ENCODE measurements at places on chromosomes 4 and X. TPM values are rescaled to one million over a fixed set of nuclear protein-coding genes. Genes with fewer than 3 reads are reported as not detected.

Gene LRCH2
- total RNA-seq, result 4.3 TPM

Gene CTAG2
- not detected for total RNA-seq

Gene ZDHHC15
- 1.8 TPM for total RNA-seq

Gene GPRASP1
- 5.0 TPM for total RNA-seq

Gene HMGN5
- 2.9 TPM for total RNA-seq

GRCh38 chrX:116499780-116500179 lies 37.0 kb upstream of the CT83 start:
- H3K27ac ChIP-seq, result no peak overlapping the region
- H3K4me3 ChIP-seq, result no peak overlapping the region
- no peaks in the 10 kb centered on the region for H3K27me3 ChIP-seq
- H3K4me1 ChIP-seq, result no peaks in the 10 kb centered on the region
- no peaks in the 10 kb centered on the region for H3K36me3 ChIP-seq
- DNase-seq, result no peak

DNA sequence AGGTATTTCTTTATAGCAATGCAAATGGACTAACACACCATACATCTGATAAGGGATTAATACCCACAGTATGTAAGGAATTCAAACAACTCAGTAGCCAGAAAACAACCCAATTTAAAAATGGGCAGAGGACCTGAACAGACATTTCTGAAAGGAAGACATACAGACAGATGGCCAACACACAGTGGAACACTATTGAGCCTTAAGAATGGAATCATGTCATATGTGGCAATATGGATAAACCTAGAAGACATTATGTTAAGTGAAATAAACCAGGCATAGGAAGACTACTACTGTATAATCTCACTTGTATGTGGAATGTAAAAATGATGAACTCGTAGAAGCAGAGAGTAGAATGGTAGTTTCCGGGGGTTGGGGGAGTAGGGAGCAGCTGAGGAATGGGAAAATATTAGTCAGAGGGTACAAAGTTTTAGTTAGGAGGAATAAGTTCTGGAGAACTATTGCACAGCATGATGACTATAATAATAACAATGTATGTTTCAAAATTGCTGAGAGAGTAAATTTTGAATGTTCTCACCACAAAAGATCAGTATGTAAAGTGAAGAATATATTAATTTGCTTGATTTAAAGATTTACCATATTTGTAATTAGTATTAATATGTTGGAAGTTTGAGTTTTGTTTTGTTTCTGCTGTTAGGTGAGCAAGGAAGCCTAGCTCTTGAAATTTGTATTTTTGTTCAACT lies 25.2 kb downstream of the WDR44 start:
- DNase-seq, result no peak
- H3K27me3 ChIP-seq, result no peaks in the 10 kb centered on the region
- no peak overlapping the region for H3K27ac ChIP-seq
- H3K4me3 ChIP-seq, result no peak overlapping the region
- no peaks in the 10 kb centered on the region for H3K36me3 ChIP-seq

DNA sequence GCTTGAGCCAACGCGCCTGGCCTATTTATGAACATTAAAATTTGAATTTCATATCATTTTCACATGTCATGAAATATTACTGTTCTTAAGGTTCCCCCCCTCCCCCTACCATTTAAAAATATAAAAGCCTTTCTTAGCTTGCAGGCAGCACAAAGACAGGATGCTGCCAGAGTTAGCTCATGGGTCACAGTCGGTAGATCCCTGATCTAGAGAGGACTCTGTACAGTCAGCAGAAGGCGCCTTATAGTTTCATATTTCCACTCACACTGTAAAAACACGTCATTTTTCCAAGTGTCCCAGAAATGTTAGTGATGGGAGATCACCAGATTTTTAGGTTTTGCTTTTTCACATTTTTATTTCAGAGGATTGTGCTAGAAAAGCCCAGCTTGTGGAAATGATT lies 12.2 kb downstream of the NOCT start:
- H3K4me1 ChIP-seq, result no peaks in the 10 kb centered on the region
- H3K36me3 ChIP-seq, result peaks cover 6% of the 10 kb centered on the region
- H3K4me3 ChIP-seq, result no peak overlapping the region

- no peaks in the 10 kb centered on the region for H3K4me1 ChIP-seq
- no peaks in the 10 kb centered on the region for H3K36me3 ChIP-seq
- H3K27ac ChIP-seq, result no peak overlapping the region
Observed at GRCh38 chr4:121192480-121192879, 28.4 kb upstream of the TNIP3 start.

- no peaks in the 10 kb centered on the region for H3K36me3 ChIP-seq
- H3K27ac ChIP-seq, result no peak overlapping the region
- H3K27me3 ChIP-seq, result no peaks in the 10 kb centered on the region
- no peaks in the 10 kb centered on the region for H3K4me1 ChIP-seq
- no peak overlapping the region for H3K4me3 ChIP-seq
- no peak for DNase-seq
Observed at GRCh38 chr4:82620126-82620735, 58.4 kb upstream of the TMEM150C start.

- H3K27ac ChIP-seq, result no peak overlapping the region
- no peaks in the 10 kb centered on the region for H3K4me1 ChIP-seq
- H3K4me3 ChIP-seq, result no peak overlapping the region
- no peaks in the 10 kb centered on the region for H3K36me3 ChIP-seq
- DNase-seq, result no peak
Observed at GRCh38 chr4:61741327-61742096, 541.4 kb downstream of the ADGRL3 start.

DNA sequence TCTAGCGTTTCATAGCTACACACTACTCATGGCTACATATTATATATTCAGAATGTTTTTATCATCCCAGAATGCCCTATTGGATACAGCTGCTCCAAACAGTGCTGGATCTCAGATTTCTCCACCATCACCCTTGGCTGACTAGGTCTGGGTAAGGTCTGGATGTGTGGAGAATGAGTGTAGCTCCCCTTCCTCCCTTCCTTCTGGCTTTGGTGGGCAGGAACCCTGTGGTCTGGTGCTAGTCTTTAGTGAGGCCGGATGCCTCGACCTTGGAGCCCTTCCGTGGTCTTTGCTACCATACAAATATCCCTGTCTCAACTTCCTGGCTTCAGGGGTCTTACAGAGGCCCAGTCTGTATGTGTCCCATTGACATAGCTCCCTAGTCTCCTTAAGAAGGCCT lies 52.1 kb upstream of the KDR start:
- peak overlapping the region; percentile 49 for H3K27ac ChIP-seq
- no peak overlapping the region for H3K4me3 ChIP-seq
- no peak for DNase-seq
- no peaks in the 10 kb centered on the region for H3K36me3 ChIP-seq
- H3K27me3 ChIP-seq, result no peaks in the 10 kb centered on the region

DNA sequence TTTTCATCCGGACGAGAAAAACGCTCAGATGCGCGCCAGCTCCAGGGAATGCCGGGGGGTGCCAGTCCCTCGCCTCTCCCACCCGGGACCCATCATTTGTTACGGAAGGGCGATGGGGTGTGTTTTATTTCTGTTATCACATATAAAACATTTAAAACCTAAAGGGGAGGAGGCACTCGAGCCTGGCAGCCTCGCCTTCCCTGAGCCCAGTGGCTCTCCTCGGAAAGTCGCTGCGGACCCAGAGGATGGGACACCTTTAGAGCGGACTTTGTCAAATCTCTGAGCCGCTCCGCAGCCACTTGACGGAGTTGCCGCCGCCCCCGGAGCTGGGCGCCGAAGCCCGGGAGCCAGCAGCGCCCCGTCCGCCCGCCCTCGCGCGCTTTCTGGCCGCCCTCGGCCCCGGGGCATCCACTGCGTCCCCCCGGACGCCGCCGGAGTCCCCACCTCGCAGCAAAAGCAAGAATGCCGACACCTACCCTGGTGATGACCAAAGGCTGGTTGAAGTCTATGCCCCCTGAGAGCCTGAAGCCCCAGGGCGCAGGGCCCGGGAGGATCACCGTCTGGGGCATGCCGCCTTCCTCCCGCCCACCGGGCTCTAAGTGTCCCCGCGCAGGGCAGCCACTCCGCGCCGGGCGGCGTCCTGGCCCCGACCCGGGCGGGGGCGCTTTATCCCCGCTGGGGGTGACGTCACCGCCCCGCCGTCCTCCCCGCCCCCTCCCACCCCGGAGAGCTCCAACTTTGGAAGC lies at the start of gene PDLIM3:
Gene PDLIM3 (minus strand): TSS at position 642 of the 746 bp plus-strand sequence. CDS start 73 bp downstream, at position 569.
- H3K27ac ChIP-seq, result peak within 1 kb of the TSS; percentile 89
- DNase-seq, result peak; percentile 64
- H3K4me1 ChIP-seq, result no peaks in the 10 kb centered on the region
- no peaks in the 10 kb centered on the region for H3K36me3 ChIP-seq
- peak within 1 kb of the TSS; percentile 67 for H3K4me3 ChIP-seq

DNA sequence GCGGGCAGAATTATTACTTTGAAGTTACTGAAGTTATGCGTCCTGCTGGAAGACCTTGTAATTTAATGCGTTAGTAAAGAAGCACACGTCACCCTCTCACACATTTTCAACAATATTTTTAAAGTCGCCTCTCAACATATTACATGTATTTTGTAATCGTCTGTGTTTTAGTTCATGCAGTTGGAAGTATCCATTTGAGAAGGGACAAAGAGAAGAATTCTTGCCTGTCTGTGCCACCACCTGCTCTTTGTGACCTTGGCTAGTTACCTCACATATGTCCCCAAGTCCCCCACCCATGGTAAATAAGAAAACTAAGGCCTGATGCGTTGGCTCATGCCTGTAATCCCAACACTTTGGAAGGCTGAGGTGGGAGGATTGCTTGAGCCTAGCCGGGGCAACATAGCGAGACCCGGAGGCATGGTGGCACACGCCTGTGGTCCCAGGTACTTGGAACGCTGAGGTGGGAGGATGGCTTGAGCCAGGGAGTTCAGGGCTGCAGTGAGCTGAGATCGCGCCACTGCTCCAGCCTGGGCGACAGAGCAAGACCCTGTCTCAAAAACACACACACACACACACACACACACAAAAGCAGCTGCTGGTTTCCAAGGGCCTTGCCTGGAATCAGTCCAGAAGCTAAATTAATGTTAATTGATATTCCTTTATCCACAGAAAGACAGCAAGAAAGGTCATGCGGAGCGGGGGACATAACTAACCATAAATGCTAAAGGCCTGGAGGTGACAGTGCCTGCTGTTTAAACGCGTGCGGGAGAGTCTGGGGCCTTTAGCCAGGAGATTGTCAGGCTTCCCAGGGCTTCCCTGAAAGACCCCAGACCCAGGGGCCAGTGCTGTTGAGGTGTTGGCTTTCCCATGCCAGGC lies 811 bp downstream of the TMEM187 start:
- no peaks in the 10 kb centered on the region for H3K36me3 ChIP-seq
- H3K27ac ChIP-seq, result peak overlapping the region; percentile 99

GRCh38 chr4:72665171-72665968 lies 96.3 kb upstream of the ADAMTS3 start:
- H3K27ac ChIP-seq, result no peak overlapping the region
- H3K36me3 ChIP-seq, result no peaks in the 10 kb centered on the region
- no peak for DNase-seq
- H3K4me3 ChIP-seq, result no peak overlapping the region
- no peaks in the 10 kb centered on the region for H3K27me3 ChIP-seq

DNA sequence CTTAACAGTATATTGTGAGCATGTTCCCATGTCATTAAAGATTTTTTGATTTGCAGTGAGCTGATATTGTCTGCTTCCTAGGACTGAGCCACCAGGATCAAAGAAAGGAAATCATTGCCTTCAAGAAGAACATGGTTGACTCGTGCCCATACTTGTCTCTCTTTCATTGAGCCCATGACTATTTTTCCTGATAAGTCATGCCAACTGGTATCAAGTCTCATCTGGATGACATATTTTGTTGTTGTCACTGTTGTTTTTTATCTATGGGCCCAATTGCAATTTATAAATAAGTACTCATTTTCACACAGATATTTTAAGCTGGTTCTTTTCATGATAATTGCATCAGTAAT lies 10.2 kb upstream of the RHOH start:
- H3K27ac ChIP-seq, result no peak overlapping the region
- no peak for DNase-seq
- H3K4me1 ChIP-seq, result no peaks in the 10 kb centered on the region
- H3K36me3 ChIP-seq, result no peaks in the 10 kb centered on the region

DNA sequence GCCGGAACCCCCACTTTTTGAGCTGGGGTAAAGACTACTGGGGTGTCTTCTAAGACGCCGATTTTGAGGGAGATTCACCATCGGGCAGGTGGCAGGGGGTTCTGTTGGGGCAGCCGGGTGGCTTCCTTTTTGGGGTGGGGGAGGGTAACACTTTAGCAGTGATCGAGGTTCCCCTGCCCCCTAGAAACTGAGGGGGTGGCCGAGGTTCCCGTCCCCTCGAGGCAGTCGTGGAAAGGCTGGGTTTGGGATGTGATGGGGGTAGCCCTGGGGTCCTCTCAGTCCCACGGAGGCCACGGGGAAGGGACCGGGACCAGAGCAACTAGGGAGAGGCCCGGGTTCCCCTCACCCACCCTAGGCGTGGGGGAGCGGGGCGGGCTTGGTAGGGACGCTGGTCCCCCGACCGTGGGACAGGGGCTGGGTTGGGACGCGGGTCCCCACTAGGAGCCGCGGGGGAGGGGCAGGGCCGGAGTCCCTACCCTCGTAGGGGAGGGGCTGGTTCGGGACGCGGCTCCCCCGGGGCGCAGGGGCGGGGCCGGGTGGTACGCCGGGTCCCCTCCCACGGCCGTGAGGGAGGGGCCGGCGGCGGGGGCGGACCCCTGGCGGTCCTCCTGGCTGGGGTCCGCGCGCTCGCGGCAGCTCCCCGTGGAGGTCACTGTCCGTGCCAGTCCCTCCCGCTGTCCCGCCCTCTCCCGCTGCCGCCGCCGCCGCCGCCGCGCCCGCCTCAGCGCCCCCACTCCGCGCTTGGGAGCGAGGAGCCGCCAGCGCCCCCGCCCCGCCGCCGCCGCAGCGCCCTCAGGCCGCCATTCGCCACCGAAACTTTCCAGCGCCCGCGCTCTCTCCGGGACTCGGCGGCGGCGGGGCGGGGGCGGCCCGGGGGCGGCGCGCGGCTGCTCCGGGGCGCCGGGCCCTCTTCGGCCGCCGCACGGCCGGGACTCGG lies at the start of gene TBL1X:
Gene TBL1X (plus strand): TSS at position 624 of the 937 bp plus-strand sequence. CDS start 188,529 bp downstream, outside the sequence.
- H3K4me1 ChIP-seq, result peaks cover 25% of the 10 kb centered on the region
- H3K4me3 ChIP-seq, result peak within 1 kb of the TSS; percentile 66
- peak; percentile 58 for DNase-seq
- no peaks in the 10 kb centered on the region for H3K27me3 ChIP-seq
- peak within 1 kb of the TSS; percentile 74 for H3K27ac ChIP-seq

DNA sequence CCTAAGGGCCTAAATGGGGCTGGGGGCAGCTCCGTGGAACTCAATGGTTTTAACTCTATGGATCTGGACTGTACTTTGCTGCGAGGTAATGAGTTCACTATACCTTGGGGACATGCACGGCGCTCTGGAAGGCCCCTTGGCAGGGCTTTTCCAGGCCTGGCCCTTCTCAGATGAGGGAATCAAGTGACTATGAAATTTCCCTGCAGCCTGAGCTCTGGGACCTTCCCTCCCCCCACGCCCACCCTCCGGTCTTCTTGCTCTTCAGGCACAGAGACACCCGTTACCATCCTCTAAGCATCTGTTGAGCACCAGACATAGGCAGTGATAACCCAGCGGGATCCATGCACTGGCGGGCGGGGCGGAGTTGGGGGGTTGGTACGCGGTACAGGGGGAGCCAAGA lies 109.2 kb downstream of the PSAPL1 start:
- DNase-seq, result peak; percentile 20
- no peaks in the 10 kb centered on the region for H3K27me3 ChIP-seq
- H3K4me1 ChIP-seq, result no peaks in the 10 kb centered on the region
- no peak overlapping the region for H3K27ac ChIP-seq
- H3K4me3 ChIP-seq, result no peak overlapping the region
- H3K36me3 ChIP-seq, result no peaks in the 10 kb centered on the region

GRCh38 chrX:133374874-133375387 lies 40.4 kb downstream of the GPC4 start:
- no peak overlapping the region for H3K4me3 ChIP-seq
- no peak overlapping the region for H3K27ac ChIP-seq
- no peaks in the 10 kb centered on the region for H3K27me3 ChIP-seq
- no peak for DNase-seq
- no peaks in the 10 kb centered on the region for H3K4me1 ChIP-seq

- no peak for DNase-seq
- no peak overlapping the region for H3K27ac ChIP-seq
Observed at GRCh38 chr4:53622739-53623151, 31.5 kb upstream of the LNX1 start.

All from lower lobe of right lung (tissue), 2 donors.